ENCODE measurements at places on chromosomes 13 and 19.

GRCh38 chr13:113550453-113550852 is 34.1 kb upstream of the TFDP1 start:
- peak; percentile 32 for DNase-seq

GRCh38 chr19:47476438-47476972 is 4.8 kb upstream of the SLC8A2 start:
- DNase-seq: no peak

- no peak for DNase-seq
Observed at GRCh38 chr19:2341244-2341751, 12.8 kb downstream of the SPPL2B start.

- DNase-seq: no peak
Observed at GRCh38 chr19:31613683-31614219, 264.5 kb upstream of the TSHZ3 start.
